ENCODE measurements at places on chromosomes 1 and 21.

DNA sequence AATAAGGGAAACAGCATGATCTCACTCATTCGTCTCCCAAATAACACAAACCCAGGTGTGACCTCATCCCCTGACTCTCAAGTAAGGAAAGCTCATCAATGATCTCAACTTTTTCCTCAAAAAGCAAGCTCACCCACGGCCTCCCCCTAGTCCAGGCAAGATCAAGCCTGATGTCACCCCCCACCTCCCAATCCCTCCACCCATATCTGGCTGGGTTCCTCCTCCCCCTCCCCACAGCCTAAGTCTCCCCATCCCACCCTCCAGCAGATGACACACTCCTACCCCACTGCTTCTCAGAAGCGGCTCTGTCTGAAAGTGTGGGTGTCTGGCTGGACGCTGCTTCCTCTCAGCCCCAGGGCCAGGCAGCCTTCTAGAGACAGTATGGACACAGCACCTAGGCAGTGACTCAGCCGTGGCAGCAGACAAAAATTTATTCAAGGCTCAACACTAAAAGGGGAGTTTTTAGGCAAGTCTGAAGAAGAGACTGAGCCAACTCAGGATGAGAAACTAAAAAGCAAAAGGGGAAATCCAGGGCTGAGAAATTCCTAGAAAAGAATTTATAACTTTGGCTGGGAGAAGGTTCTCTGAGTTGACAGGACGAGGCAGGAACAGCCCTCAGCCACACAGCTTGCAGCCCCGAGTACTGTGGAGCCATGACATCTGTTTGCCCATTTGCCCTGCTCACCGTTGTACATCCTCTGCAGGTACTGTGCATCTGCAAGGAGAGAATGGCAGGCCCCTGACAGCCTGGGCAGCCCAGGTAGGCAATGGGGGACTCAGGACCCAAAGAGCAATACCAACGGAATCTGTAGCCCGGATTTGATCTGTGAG, 81.6 kb upstream of the LRRC8D start:
- DNase-seq, result peak; percentile 62

DNA sequence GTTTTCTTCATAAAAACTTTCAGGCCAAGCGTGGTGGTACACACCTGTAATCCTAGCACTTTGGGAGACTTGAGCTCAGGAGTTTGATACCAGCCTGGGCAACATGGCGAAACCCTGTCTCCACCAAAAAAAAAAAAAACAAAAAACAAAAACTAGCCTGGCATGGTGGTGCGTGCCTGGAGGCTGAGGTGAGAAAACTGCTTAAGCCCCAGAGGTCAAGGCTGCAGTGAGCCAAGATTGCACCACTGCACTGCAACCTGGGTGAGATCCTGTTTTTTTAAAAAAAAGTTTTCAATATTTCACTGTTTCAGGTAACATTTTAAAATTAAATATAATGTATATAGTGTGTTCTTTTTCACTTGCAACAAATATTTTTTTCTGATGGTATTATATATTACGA, 13.5 kb upstream of the B3GALT2 start:
- DNase-seq, result no peak

- no peak for DNase-seq
Observed at GRCh38 chr1:23029337-23029736, 10.1 kb downstream of the KDM1A start.

GRCh38 chr1:163410073-163410999, 88.6 kb downstream of the NUF2 start:
- peak; percentile 8 for DNase-seq

- no peak for DNase-seq
Observed at GRCh38 chr1:71196685-71197084, 115.8 kb upstream of the ZRANB2 start.

- DNase-seq, result no peak
Observed at GRCh38 chr1:214378492-214378891, 97.5 kb downstream of the SMYD2 start.

DNA sequence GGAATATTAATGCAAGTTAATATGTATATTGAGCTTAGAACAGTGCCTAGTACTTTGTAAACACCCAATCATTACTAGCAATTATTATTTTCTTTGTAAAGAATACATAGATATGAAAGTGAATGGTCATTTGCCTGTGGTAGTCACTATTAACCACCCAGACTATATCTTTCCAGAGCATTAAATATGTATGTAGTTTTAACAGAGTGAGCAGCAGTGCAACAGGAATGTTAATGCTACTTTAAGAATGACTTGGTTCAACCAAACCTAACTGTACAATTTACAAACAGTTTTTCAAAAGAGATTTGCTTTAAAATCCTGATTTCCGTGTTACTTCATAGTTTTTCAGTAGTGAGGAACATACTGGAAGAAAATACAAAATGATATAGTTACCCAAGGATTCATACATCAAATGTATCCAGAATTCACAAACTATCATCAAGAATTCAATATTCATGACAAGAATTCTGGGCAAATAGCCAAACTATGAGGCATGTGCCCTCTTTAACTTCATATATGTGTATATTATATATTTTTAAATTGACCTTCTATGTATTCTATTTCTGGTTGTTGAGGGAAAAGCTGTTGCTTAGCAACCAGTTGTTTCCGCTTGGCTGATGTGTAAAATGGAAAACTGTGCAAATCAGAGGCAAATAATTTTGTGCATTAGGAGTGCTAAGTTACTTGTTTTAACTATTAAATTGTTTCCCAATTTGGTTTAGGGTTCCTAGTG, 34.9 kb upstream of the IVNS1ABP start:
- no peak for DNase-seq

DNA sequence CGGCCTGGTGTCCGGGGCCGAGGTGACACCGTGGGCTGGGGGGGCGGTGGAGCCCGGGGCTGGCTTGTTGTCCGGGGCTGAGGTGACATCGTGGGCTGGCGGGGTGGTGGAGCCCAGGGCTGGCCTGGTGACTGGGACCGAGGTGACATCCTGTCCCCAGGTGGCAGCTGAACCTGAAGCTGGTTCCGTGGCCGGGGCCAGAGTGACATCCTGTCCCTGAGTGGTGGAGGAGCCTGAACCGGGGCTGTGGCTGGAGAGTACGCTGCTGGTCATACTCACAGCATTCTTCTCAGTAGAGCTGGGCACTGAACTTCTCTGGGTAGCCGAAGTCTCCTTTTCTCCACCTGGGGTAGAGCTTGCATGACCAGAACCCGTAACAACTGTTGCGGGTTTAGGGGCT, 15.8 kb downstream of the THBS3 start:
- no peak for DNase-seq

GRCh38 chr21:34531399-34531798, 19.4 kb upstream of the KCNE1 start:
- DNase-seq, result no peak

DNA sequence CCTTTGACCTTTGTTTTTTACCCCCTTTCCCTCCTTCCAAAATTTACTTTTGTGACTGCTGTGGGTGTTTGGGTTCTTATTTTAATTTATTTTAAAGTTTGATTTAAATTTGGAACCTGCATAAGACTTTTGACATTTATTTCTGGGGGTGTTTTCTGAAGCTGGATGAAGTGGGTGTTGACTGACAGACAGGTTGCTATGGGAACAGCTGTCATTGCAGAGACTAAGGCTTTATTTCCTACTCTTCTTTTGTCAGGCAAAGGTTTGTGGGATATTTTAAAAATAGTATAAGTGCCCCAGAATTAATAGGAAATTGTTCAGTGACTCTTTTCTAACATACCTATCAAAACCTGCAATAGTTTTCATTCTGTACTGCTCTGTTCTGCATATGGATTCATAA, 290.8 kb upstream of the ESRRG start:
- no peak for DNase-seq

DNA sequence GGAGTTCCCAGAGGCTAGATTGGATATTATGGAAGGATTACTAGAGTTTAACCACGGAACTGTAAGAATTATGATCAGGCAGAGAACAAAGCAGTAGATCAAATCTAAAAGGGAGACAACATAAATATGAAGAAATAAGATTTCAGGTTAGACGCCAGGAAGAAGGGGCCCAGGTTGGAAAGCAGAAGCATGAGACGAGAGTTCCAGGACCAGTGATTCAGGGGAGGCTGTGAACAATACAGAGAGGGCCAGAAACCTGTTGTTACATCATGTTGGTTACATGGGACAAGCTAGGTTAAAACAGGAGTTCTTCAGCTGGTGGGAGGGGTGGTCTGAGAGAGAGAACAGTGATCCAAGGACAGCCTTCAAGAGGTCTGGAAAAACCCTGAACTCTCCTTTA, 128.4 kb upstream of the MROH9 start:
- no peak for DNase-seq

DNA sequence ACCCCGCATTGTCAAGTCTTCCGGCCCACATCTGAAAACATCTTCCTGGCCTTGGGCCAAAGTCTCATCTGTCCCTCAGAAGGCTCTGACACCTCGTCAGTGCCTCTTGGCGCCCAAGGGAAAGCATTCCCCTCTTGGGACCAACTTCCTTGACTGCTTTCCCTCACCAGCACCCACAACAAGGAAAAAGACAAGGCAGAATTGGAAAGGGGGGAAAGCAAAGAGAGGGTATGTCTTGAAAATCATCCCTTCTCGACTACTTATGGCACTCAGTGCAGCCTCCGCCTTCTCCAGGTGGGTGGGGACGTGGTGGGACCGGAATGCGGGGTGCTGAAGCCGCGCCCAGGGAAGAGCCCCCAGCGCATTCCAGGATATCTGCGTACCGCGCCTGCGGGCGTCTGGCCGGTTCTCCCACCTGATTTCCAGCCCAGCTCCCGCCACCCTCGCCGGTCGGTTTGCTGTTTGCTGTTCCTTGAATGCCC, 554 bp upstream of the SLC39A1 start:
- DNase-seq, result no peak

- peak; percentile 35 for DNase-seq
Observed at GRCh38 chr1:193540511-193540910, 354.1 kb upstream of the B3GALT2 start.

- no peak for DNase-seq
Observed at GRCh38 chr1:159307346-159308020, 5.3 kb downstream of the FCER1A start.

- no peak for DNase-seq
Observed at GRCh38 chr1:214335567-214335966, 54.6 kb downstream of the SMYD2 start.

DNA sequence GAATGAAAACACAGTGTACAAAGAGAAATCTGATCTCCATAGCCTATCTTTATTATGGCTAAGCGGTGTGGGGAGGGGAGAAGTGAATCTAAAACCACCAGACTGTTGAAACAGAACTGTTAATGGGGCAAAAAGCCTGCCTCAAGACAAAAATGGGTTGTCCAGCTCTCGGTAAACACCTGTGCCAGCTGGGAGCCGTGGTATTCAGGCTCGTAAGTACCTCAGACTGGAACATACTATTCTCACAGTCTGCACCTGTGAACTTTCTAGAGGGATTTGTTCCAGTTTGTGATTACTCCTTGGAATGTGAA, 42.7 kb upstream of the ATP1A1 start:
- no peak for DNase-seq

- no peak for DNase-seq
Observed at GRCh38 chr1:69738458-69739250, 170.9 kb downstream of the LRRC7 start.

DNA sequence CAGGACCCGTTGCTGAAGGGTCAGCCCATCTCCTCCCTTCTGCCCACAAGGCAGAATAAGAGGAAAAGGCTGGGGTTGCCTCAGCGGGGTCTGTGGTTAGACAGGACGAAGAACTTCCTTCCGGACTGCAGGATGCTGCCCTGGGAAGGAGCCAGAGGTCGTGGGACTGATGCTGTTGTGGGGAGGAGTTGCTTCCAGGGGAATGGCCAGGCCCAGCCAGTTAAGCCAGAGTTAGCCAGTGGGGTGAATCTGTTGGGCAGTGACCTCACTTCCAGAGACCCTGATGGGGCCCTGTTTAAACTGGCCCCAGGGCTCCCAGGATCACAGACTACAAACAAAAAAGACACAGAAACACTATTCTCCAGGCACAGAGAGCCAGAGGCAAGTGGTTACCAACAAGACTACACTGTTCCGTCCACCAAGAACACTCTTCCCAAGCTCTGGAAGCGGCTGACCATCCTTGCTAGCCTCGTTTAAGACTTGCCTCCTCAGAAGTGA, 13.0 kb downstream of the FAM229A start:
- no peak for DNase-seq

- DNase-seq, result no peak
Observed at GRCh38 chr1:206495011-206495461, 12.3 kb upstream of the RASSF5 start.

All from stimulated activated CD4-positive, alpha-beta T cell treated with anti-CD3 and anti-CD28 coated beads, Interleukin-4, amount 100 ng/mL, for 24 hours (primary cell).